ENCODE measurements at places on chromosomes 7 and 10.

DNA sequence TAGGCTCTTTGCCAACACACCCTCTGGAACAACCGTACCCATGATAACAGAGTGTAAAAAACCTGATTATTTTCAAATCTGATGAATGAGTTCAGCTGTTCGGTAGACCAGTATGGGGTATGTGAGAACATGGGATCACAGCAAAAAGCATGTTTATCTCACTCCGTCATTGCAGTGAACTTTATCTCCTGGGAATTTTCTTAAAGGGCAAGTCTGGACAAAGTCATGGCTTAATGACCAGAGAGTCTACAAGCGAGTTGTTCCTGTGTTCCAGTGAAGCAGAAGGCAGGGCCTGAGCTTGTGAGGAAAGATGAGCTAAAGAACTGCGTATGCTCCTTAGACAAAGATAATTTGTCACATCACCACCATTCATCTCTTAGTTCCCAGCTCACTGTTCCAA lies 219.7 kb downstream of the TRIL start:
- DNase-seq = no peak

- no peak for DNase-seq
Observed at GRCh38 chr10:6579904-6580278, at the start of gene PRKCQ. Gene PRKCQ (minus strand): TSS chr10:6580276. CDS start chr10:6515135, 65,141 bp downstream.

GRCh38 chr7:17598846-17599245 lies 300.4 kb downstream of the AHR start:
- DNase-seq = no peak

GRCh38 chr10:110376021-110376766 lies 71.5 kb upstream of the SMNDC1 start:
- no peak for DNase-seq

GRCh38 chr10:50394832-50395231 lies 143.5 kb upstream of the ASAH2 start:
- no peak for DNase-seq

DNA sequence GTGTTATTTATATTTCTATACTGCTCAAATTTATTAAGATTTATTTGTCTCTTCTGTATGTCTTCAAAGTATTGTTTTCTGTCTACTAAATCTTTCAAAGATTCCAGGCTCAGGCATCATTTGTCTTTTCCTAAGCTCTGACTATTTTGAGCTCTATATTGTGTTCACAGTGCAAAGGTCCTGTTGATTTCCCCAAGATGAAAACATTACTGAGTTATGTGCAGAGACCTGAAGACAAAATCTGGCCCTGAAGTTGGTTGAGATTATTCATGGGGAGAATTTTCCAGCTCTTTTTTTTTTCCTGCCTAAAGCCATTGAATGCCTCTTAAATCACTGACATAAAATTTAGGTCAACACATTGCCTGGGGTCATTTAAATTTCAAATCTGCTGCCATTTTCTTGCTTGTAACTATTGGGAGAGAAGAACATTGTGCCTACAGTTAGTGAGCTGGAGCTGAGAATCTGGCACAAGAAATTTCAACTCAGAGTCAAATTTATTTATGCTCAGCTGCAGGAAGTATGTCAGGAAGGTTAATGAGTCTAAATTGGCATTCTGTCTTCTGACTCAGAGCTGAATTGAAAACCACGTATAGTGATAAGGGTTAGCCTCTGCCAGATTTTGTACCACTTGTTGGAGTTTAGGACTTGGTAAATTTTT lies 31.6 kb downstream of the CSTF2T start:
- no peak for DNase-seq

Measured in activated CD4-positive, alpha-beta T cell treated with anti-CD3 and anti-CD28 coated beads, Interleukin-2, amount 50 U/mL, for 24 hours (primary cell).